GM04504 (cell line): ENCODE measurements at places on chromosomes 7 and 10.

GRCh38 chr7:27146491-27147198 lies 929 bp downstream of the HOXA6 start:
- no peak for DNase-seq

- no peak for DNase-seq
Observed at GRCh38 chr7:55420530-55420929, 55.4 kb downstream of the LANCL2 start.

- DNase-seq, result no peak
Observed at GRCh38 chr7:1401011-1401410, 58.3 kb downstream of the MICALL2 start.

DNA sequence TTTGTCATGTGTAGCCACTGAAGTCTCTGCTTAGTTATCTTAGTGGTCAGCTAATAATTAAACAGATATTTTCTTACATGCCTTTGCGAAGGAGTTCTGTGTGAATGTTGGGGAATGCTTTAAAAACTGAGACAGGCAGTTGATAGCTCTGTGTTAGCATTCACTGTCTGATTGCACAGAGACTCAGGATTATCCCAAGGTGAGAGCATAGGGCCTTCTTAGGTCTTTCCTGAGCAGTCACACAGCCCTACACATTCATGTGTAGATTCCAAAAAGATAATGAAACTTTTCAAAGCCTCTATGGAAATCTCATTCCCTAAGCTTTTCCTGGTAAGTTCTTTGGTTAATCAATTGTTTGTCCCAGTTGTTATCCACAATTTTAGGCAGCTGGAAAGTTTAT lies 67.7 kb downstream of the CASD1 start:
- DNase-seq, result no peak

DNA sequence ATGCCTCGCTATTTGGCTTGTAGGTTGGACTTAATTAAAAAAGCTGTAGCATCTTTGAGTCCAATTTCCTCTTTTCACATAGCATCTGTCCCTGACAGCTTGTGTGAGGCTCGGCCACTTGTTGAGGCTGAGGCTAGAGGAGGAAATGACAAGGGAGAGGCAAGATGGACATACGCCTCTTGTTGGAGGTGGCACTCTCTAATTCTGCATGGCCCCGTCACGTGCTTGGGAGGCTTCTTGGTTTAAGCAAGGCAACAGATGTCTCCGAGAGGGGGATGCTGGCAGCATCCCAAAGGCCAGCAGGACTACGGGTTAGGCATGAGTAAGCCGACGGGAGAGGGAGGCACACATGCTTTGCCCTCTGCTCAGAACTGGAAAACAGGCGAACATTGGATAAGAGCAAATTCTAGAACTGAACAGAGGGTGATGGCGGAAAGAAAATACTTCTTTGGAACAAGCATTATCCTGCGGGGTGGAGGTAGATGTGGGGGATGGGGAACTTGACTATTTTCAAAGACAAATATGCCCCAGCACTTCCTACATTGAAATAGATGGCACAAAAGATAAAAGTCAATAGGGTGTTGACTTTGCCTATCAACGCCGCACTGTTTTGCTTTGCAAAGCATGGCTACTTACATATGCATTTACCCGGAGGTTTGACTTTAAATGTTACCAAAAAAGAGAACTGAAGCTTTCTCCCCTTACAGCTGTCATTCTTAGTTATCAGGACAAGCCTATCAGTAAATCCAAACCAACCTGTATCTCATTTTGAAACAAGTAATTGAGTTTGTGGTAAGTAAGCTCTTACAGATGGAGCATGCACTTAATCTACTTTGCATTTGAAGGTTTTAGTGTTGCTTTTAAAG lies 94.8 kb downstream of the CHN2 start:
- no peak for DNase-seq
